Testis (tissue), 5 donors: ENCODE measurements at places on chromosomes 7 and 10. TPM values are rescaled to one million over a fixed set of nuclear protein-coding genes. Genes with fewer than 3 reads are reported as not detected.

Gene HYAL4
- 2.4 TPM for polyA plus RNA-seq

Gene TMEM229A
- 12.3 TPM for polyA plus RNA-seq

Gene IDI1
- polyA plus RNA-seq: 52.1 TPM

Gene MKLN1
- 42.1 TPM for polyA plus RNA-seq
